Ecto neural progenitor cell (in vitro differentiated cells): ENCODE measurements at places on chromosomes 16 and 17.

- DNase-seq: no peak
Observed at GRCh38 chr17:30519707-30520106, 42.5 kb downstream of the GOSR1 start.

- no peak for DNase-seq
Observed at GRCh38 chr16:5977329-5977728, 879.7 kb upstream of the EEF2KMT start.

DNA sequence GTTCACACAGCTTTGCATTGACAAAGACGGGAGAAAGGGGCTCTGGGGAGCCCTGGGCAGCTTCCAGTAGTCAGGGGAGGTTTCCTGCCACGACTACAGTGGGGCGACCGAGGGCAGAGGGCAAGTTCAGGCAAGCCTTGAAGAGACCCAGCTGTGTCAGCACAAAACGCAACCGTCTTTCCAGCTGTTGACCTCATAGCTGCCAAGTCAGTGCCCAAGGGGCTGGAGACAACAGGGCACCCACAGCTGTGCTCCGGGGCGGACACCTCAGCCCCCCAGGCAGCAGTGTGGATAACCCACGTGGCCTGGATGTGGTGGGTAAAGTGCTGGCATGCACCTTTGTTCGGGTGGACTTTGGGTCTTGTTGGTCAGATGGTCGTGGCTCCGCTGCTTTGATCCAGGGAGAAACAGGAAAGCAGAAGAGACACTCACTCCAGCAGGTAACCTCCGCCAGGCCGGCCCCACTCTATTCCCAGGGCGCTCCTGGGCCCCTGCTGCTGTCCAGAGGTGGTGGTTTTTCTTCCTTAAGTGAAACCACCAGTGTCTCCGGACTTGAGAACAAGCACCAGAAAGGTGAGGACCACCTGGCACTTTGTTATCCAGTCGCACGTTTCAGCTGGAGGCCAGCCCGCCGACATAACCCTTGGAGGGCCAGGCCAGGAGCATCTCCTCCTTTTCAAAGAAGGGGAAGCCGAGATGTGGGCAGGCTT, 17.6 kb upstream of the CBX2 start:
- no peak for DNase-seq

DNA sequence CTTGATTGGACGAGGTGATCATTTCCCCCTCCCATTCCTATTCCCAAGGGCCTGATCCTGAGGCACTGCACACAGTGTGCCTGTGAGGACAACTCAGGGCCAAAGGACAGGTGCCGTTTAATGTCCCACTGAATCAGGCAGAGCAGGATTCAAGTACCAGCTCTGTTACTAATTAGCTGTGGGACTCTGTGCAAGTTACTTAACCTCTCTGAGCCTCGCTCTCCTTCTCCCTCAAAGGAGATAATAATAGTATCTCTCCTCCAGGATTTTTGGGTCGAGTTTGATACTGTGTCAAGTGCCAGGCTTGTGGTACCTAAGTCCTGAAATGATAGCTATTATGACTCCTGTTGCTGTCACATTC, 86.8 kb upstream of the NKD1 start:
- no peak for DNase-seq

DNA sequence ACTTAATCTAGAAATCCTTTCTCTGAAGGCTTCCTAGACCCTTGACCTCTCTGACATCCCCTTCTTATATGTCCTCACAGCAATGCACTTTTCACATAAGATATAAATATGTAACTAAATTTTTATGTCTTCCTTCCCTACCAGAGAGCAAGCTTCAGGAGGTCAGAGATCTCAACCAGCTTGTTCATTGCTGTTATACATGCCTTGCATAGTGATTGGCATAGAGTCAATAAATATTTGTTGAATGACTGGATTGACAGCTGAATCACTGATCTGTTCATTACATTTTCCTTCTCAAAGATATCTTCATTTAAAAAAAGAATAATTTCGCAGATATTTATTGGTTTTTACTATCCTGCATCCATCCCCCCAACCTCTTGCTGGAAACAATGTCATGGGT, 29.5 kb downstream of the HYDIN start:
- DNase-seq: no peak

GRCh38 chr17:75428543-75429469, 23.3 kb upstream of the GRB2 start:
- DNase-seq: no peak

GRCh38 chr17:41987642-41988041, 21.0 kb downstream of the CNP start:
- DNase-seq: no peak

DNA sequence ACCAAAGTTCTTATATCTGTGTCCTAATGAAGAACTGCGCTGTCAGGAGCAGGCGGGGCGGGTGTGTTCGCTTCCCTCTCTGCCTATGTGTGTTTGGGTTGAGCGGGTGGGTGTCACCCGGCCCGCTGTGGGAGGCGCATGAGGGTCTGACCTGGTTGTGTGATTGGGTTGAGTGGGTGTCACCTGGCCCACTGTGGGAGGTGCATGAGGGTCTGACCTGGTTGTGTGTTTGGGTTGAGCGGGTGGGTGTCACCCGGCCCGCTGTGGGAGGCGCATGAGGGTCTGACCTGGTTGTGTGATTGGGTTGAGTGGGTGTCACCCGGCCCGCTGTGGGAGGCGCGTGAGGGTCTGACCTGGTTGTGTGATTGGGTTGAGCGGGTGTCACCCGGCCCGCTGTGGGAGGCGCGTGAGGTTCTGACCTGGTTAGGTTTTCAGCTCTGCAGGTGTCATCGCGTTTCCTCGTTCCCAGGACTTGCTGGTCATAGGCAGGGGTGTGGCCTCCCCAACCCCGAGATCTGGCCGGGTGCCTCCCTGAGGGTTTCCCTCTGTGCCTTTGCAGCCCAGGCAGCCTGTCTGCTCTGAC, 69.6 kb upstream of the ZNF750 start:
- no peak for DNase-seq

- no peak for DNase-seq
Observed at GRCh38 chr17:80855948-80856862, 135.4 kb upstream of the CHMP6 start.

DNA sequence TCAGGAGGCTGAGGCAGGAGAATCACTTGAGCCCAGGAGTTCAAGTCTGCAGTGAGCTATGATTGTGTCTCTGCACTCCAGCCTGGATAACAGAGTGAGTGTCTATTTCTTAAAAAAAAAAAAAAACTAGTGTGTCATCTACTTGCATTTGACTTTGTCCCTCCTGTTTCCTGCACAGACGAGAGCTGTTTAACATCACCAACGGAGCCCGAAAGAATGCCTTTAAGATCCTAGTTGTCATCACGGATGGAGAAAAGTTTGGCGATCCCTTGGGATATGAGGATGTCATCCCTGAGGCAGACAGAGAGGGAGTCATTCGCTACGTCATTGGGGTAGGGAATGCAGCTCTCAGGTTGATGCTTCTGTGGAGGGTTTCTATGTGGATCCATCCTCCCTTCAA, 13.4 kb downstream of the ITGAM start:
- DNase-seq: peak; percentile 4

DNA sequence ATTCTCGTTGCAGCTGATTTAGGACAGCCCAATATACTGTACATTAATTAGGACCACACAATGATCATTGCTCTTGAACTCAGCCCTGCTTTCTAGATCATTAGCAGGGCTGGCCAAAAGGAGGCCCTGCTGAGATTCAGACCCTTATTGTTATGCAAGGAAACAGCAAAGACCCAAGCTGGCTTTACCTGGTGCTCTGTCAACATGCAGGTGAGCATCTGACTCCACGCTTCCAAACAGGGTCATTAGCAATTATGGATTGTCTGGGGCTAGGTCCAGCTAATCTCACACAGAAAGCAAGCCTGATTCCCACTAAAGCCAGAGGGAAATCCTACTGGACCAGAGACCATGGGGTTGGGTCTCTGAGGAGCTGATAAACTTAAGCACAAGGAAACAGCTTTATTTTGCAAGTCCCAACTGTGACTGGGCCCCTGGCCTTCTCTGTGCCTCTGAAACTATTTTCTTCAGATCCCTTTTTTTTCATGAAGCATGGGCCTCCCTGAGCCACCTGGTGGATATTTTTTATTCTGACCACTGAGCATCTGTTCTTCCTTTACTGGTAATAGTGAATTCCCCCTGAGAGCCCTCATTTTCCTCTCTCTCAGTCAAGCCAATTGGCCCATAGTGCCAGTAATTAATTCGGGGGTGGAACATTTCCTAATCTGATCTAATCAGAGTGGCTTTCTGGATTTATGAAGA, 236.1 kb downstream of the GRIN2A start:
- DNase-seq: no peak

DNA sequence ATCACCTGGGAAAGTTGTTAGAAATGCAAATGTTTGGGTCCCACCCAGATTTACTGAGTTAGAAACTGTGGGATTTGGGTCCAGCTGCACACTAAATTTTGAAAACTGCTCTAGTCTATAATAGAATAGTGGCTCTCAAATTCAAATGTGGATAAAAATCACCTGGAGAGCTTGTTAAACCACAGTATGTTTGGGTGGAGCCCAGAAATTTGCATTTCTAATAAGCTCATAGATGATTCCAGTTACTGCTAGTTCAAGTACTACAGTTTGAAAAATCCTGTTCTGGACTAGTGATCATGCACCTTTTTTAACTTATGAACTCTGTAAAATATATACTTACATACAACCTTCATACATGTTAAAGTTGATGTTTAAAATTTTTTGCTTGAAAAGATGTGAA, 27.8 kb downstream of the RABEP1 start:
- no peak for DNase-seq

GRCh38 chr17:66807182-66807581, 27.7 kb upstream of the CACNG5 start:
- no peak for DNase-seq

DNA sequence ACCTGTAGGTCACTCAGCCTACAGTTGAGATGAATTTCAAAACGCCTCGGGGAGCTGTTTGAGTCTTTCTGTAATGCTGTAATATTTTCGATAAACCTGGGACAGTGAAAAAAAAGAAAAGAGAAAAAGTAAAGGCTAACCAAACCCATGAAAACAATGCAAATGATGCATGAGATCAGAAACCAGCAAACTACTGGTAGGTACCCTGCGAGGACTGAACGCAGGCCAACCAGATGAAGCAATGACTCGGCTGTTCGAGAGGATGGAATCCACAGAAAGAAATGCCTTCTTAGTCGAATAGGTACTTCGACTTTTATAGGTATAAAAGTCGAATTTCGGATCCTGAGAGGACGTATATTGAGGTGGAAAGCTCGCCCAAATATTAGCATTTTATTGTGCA, 509 bp upstream of the ATAD5 start:
- DNase-seq: no peak

DNA sequence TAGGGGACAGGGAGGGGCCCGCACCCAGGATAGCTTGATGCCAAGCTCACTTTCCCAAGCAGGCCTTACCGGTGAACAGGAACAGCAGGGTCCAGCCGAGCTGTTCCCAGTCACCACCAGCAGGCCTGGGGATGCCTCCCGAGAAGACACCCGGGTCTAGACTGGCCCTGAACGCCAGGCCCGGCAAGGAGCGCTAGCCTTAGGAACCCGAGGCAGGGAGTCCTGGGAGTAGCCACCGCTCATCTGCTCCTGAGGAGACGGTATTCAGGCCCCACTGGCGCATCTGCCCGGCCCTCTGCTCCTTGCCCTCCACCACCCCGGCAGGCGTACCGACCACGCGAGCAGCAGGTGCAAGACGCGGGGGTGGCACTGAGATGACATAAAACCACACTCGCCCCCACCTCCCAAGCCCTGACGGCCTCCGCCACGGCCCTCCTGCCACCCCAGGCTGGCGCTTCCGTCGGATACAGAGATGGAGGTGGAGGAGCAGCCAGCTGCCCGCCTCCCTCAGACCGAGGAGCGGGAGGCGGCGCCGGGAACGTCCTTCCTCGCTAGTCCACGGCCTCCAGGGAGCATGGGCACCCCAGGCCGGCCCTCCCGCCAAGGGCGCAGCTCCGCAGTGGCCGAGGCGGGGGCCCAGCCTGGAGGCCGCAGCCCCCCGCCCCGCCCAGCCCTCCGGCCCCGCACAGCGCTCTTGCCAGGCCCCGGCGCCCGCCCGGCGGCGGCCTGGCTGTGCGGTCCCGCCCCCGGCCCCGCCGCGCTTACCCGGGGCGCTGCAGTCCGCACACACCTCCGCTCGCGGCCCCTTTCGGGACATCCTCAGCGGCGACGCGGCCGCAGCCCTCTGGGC, 661 bp downstream of the GIT1 start:
- DNase-seq: peak; percentile 74

- DNase-seq: no peak
Observed at GRCh38 chr16:64364416-64364815, 757.4 kb downstream of the CDH11 start.

- no peak for DNase-seq
Observed at GRCh38 chr16:68935008-68935407, 91.7 kb downstream of the TANGO6 start.

GRCh38 chr17:82108496-82108945, 10.5 kb upstream of the FASN start:
- DNase-seq: no peak

- no peak for DNase-seq
Observed at GRCh38 chr16:1337486-1337885, 4.0 kb downstream of the BAIAP3 start.

- no peak for DNase-seq
Observed at GRCh38 chr17:28507567-28508203, 1.5 kb downstream of the FOXN1 start.

DNA sequence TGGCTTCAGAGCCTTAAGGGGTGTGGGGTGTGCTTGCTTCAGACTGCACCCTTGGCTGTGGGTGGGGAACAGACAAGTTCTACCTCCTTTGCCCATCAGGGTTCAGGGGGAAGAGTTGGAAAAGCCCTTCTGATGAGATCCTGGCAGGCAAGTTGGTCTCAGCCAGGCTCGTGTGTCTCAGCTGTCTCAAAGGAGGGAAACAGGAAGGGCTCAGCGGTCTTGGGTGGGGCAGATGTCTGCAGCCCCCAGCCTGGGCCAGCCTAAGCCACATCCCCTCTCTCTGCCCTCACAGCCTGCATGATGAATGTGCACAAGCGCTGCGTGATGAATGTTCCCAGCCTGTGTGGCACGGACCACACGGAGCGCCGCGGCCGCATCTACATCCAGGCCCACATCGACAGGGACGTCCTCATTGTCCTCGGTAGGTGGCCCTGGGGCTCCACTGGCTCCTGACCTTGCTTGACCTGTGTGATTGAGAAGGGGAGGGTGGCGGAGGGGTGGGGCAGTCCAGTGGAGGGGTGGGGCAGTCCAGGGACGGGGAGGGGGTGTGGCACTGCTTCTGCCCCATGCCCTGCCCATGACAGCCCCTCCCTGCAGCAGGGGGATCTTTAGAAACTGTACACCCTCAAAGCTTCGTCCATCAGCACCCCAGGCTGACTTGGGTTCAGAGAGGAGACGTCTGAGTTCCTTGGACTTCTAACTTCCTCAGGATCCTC, 199.5 kb downstream of the PRKCB start:
- no peak for DNase-seq

- DNase-seq: peak; percentile 80
Observed at GRCh38 chr17:37506678-37507077, 17.0 kb downstream of the DUSP14 start.
